ENCODE measurements at places on chromosomes 7 and 10.

DNA sequence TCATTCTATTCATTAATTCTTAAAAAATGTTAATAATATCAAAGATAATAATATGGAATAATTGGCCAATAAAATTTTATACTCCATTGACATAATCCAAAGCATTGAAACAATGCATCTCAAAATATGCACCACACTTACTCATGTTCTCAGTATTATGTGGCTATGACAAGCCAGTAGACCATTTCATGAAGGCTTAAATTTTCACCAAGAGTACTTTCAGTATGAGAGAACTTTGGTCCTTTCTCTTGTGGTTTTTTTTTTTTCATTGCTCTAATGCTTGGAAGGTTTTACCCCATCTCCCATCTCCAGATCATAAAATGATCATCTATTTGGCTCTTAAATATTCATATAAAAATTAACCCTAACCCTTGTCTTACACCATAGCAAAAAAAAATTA is 45.5 kb upstream of the TMEM140 start:
- no peak for DNase-seq

DNA sequence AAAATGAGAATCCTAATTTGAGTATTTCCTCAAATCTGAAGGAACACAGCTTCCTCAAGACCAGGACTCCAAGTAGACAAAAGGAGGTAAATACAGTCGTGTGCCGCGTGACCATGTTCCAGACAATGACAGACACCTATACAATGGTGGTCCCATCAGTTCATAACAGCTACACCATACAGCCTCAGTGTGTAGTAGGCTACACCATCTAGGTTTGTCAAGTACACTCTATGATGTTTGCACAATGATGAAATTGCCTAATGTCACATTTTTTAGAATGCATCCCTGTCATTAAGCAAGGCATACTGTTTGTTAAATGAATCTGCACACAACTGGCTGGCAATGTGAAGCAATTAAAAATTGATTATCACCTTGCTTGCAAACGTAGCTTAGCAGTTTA is 107.9 kb downstream of the PROSER2 start:
- DNase-seq: no peak

GRCh38 chr10:90577569-90577968 is 280.3 kb downstream of the HTR7 start:
- DNase-seq: no peak

GRCh38 chr7:39446546-39446945 is 119.7 kb upstream of the YAE1 start:
- no peak for DNase-seq

GRCh38 chr7:47514818-47515217 is 67.1 kb downstream of the TNS3 start:
- no peak for DNase-seq

- DNase-seq: no peak
Measured at GRCh38 chr10:106661767-106662140, 502.8 kb downstream of the SORCS1 start.

GRCh38 chr10:63703740-63704345 is 182.6 kb downstream of the REEP3 start:
- DNase-seq: no peak

- DNase-seq: no peak
Measured at GRCh38 chr10:85547460-85548023, 819.1 kb downstream of the GRID1 start.

DNA sequence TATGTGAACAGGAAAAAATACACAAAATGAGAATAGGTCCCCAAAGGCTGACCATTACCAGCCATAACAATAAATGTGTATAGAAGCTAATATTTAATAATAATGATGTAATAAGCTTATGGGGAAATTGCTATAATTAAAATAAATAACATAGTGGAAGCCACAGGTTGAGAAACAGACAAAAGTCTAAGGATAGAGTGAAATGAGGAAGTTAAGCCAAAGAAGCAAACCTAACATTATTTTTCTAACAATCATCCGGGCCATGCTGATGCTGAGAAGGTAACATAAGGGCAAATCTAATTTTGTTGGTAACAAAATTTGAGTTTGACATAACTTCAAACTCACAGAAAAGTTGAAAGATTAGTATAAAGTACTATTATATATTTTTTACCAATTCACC is 115.9 kb downstream of the MICU1 start:
- DNase-seq: no peak

DNA sequence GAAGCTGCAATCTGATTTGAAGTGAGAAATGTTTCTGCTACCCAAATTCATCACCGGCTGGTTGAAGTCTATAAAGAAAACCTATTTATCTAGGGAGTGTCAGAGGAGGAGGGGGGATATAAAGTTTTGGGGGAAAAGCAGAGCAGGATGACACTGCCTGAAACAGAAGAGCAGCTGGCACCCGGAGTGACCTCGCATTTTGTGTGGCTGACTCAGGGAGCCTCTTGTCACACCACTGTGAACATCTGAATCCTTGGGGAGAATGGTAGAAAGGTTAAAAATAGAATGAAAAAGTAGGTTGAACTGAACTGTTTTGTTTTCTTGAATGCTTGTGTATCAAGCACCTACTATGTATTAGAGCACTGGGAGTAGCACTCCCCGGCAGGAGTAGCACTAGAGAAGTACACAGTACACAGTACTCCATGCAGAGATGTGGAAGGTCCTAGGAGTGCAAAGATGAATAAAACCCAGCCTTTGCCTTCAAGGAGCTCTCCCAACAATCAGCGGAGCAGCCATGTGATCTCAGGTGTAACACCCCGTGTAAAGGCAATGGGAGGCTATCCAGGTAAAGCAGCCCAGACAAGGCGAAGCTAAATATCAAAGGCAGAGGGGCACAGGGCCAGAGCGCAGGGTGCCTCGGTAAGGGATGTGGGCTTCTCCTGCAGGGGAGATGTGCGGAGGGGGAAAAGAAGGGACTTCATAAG is 13.5 kb downstream of the CRTAC1 start:
- DNase-seq: no peak

DNA sequence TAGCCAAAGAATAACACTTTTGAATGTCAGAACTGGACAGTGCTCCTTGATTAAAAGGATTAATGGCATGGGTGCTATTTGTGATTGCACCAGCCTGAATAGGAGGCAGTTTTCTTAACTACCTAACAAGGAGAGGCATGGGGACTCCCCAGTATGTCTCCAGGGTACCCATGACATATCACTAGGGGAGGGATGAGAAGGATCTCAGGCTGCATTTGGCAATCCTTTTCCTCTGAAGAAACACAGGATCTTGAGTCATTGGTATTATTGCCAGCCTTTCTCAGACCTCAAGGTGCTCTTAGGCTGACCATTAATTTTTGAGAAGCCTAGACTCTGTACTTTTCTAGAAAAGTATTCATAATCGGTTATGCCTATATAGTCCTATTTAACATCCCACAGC is 77.5 kb upstream of the NPVF start:
- DNase-seq: no peak

DNA sequence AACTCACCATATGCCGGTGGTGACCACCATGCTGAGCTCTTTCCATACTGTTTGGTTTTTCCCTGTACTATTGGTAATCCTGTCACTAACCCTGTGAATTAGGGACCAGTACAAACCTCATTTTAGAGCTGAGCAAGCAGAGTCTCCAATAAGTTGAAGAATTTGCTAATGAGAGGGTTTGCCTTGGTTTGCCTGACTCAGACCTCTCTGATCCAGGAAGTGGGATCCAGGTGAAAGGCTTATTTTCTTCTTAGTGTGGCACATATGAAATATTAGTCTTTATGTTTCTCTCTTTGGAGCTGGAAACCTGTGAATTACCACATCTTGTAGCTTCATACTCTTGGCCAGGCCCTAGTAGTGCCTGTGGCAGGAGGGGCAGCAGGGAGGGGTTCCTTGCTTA is 114.1 kb upstream of the IGFBP3 start:
- DNase-seq: no peak

DNA sequence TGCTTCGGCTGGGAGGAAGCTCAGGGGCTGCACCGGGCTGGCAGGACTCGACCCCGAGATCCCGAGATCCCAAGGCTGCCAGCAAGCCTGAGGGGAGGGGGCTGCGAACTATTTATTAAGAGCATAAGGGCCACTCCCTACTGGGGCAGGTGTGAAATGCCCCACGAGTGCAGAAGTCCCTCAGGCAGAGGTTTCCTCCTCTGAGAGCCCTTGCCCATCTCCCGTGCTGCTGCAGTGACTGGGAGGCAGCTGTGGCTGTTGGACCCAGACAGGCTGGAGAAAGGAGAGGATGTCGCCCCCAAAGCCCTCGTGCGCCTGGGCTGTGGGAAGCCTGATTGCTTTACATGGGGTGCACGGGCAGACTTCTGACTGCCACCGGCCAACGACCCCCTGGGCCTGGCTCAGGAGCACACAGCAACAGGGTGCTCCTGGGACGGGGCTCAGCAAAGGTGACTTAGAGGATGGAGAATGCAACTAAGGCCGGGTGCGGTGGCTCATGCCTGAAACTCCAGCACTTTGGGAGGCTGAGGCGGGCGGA is 39.8 kb downstream of the RGS10 start:
- DNase-seq: no peak

- no peak for DNase-seq
Measured at GRCh38 chr7:46449743-46450142, 528.7 kb upstream of the IGFBP3 start.

- DNase-seq: no peak
Measured at GRCh38 chr7:158814637-158815036, 14.7 kb downstream of the ESYT2 start.

GRCh38 chr7:70599446-70600190 is 532.3 kb upstream of the GALNT17 start:
- DNase-seq: no peak

Data from hematopoietic multipotent progenitor cell treated with erythropoietin and hydrocortisone succinate and interleukin-3 and kit ligand, for 17 days (in vitro differentiated cells).